ENCODE measurements at places on chromosomes 6 and 20.

DNA sequence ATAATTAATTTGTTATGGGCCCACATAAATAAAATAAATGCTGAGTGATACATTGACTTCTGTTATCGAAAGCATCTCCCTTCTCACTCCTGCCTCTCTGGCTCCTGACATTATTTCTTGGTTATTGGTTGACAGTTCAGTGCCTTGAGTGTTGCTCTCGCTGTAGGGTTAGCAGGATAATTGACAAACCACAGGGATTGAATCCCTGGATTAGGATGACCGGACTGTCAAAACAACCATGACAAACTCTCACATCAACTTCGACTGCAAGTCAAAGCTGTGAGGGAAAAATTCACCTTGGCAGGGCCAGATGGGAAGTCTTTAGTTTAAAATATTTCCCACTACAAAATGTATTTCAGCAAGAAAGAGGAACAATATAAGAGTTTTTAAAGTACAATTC, 245.4 kb upstream of the TFAP2D start:
- DNase-seq, result no peak

- DNase-seq, result no peak
Measured at GRCh38 chr20:24590178-24590982, 121.0 kb downstream of the SYNDIG1 start.

- DNase-seq, result no peak
Measured at GRCh38 chr20:46575394-46575793, 24.9 kb upstream of the OCSTAMP start.

GRCh38 chr6:40312213-40313015, 274.8 kb downstream of the LRFN2 start:
- DNase-seq, result no peak

DNA sequence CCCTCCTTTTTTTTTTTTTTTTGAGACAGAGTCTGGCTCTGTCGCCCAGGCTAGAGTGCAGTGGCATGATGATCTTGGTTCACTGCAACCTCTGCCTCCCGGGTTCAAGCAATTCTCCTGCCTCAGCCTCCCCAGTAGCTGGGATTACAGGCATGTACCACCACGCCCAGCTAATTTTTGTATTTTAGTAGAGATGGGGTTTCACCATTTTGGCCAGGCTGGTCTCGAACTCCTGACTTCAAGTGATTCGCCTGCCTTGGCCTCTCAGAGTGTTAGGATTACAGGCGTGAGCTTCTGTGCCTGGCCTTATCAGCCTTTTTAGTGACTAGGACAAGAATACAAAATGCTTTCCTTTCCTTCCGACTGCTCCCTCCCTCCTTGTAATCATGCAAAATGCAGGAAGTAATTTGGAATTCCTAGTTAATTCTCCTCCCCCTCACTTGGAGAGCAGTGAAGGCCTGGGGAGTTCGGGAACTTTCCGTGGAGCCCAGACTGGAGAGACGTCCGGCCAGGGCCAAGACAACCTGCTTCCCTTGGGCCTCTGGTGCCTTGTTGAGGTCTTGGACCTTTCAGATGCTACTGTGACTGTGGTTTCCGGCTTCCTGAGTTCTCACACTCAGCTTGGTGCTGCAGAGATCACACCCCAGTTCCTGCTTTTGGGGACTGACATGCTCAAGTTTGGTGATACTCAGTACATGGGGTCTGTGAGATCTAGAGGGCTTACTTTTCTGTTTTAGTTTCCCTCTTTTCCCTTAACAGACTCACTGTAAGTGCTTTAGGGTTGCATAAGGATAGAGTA, 3.9 kb upstream of the PHF20 start:
- DNase-seq, result no peak

GRCh38 chr6:98782772-98783171, 51.6 kb upstream of the POU3F2 start:
- DNase-seq, result no peak

DNA sequence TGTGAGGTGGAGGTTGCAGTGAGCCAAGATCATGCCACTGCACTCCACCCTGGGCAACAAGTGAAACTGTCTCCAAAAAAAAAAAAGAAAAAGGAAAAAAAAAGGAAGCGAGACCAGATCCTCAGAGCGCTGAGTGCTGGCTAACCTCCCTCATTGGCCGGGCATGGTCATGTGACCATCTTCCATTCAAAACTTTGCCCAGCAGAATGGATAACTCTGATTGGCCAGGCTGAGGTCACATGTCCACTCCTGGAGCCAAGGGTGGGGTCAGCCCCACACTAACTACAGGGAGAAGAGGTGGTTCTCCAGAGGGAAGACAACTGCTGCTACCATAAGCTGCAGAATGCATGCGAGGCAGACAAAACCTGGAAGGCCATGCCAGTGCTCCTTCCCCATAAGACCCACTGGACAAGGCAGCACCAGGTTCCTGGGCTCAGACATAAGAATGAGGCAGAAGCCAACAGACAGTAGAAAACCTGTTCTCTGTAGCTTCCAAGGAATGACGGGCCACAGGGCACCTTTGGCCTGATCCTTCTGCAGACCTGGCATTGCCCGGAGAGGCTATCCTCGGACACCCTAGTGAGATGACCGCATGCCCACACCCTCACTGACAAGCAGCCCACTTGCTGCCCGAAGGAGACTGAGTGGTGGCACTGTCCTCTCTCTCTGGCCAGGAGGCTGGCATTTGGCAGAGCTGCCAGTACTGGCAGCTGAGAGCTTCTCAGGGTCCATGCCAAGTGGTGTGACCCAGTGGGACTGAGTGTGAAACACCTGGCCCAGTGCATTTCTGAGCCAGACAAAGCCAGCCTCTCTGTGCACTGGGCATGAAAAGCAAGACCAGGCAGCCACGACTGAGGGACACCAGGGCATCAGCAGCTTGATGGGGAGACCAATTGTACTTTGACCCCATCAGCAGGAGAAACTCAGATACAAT, 311.9 kb upstream of the SULF2 start:
- no peak for DNase-seq

- no peak for DNase-seq
Measured at GRCh38 chr6:32623693-32624092, 13.5 kb upstream of the HLA-DQA1 start.

GRCh38 chr20:1255675-1256074, 10.4 kb upstream of the SNPH start:
- no peak for DNase-seq

DNA sequence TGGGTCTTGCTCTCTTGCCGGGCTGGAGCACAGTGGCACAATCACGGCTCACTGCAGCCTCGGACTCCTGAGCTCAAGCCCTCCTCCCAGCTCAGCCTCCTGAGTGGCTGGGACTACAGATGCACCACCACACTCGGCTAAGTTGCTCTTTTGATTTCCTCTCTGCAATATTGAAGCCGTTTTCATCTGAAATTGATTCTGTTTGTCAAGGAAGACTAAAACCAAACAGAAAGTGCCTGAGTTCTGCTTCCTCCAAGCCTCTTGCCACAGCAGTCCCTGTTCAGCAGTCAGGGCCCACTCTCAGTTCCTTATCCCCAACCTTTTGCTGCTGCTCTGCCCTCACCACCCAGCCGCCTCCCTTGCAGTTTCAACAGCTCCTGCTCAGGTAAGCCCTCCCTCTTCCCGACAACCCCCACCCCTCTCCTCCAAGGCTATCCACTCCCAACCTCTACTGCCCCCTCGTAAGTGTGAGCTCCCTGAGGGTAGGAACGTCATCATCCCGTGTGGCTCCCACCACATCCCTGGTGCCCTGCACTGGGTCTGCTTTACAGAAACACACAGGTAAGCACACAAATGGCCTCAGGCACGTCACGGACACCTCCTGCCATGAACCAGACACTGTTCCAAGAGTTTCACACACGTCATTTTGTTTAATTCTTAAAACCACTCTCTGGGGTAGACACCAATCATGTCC, 70.7 kb upstream of the TAB2 start:
- DNase-seq, result no peak

- no peak for DNase-seq
Measured at GRCh38 chr6:104788400-104788799, 71.3 kb downstream of the HACE1 start.

- DNase-seq, result no peak
Measured at GRCh38 chr20:37686762-37687477, 6.9 kb upstream of the CTNNBL1 start.

- no peak for DNase-seq
Measured at GRCh38 chr6:116580198-116580597, 8.9 kb downstream of the RWDD1 start.

- DNase-seq, result no peak
Measured at GRCh38 chr6:155954149-155954548, 498.5 kb upstream of the NOX3 start.

Measured in stimulated activated CD4-positive, alpha-beta T cell treated with anti-CD3 and anti-CD28 coated beads, Interleukin-1b, Interleukin-23, amount 100 ng/mL, for 1 hour (primary cell).